Activated gamma-delta T cell (primary cell): ENCODE measurements at places on chromosomes 5 and 9.
A peak's percentile ranks its signal among the peaks of the same experiment; 100 is the strongest.

DNA sequence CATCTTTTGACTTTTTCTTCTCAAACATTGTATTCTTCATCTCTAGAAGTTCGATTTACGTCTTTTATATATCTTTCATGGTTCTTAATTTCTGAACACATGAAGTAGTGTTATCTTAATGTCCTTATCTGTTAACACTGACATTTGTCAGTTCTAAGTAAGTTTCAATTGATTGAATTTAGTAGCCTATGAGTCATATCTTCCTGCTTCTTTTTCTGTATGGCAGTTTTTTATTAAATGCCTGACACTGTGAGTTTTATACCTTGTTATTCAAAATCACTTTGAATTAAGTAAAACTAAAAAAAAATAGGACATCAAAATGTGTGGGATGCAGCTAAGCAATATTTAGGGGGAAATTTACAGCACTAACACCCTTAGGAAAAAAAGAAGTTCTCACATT, 707.0 kb upstream of the ACO1 start:
- no peak for DNase-seq

- DNase-seq: no peak
Observed at GRCh38 chr5:72387985-72388384, 67.8 kb downstream of the PTCD2 start.

DNA sequence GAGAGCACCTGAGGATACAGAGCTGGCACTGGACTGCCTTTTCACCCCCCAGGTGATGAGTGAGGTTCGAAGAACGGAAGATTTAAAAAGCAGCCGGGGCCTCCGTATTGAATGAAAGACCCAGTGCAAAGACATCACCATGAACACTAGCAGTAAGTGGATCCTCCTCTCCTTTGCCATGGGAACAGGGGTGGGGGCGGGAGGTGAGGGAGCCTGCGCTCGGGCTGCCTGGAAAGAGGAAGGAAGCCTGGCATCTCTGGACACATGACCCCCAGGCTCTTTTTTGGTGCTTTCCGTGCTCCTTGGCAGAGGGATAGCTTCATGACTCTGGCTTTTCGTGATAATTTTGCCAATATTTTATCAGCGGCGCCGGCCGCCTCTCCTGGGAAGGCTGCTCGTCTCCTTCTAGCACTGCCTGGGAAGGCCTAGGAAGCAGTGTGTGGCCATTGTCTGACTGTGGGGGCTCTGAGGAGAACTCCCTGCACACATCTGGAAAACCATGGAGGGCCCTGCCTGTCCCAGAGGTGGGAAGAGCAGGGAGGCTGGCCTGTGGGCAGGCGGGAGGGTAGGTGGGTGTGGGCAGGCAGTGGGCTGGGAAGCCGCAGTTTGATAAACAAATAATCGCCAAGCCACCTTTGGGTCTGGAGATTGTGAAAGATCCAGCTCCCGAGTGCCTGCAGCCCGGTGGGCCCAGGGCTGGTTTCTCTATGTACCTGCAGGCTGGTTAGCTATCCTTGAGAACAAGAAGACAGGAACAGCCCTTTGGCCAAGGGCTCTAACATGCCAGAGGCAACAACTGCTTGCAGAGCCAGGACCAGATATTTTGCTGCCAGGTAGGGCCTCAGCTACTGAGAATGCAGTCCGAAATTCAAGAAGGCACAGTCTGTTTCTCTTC, 911 bp downstream of the ABLIM3 start:
- no peak for DNase-seq

DNA sequence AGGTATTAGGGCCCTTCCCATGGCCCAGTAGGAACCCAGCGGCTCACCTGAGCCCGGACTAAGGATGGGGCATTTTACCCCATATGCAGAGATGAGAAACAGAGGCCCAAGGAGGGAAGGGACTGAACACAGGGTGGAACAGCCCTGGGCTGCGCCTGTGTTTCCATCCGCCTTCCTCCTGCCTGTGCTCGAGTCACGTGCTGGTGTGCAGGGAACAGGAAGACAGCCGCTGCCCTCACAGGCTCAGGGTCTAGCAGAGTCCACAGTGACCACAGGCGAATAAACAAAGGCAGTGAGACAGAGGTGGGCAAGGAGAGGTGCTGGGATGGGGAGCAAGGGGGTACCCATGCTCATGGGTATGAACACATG, 129.4 kb downstream of the C9orf50 start:
- DNase-seq: no peak

DNA sequence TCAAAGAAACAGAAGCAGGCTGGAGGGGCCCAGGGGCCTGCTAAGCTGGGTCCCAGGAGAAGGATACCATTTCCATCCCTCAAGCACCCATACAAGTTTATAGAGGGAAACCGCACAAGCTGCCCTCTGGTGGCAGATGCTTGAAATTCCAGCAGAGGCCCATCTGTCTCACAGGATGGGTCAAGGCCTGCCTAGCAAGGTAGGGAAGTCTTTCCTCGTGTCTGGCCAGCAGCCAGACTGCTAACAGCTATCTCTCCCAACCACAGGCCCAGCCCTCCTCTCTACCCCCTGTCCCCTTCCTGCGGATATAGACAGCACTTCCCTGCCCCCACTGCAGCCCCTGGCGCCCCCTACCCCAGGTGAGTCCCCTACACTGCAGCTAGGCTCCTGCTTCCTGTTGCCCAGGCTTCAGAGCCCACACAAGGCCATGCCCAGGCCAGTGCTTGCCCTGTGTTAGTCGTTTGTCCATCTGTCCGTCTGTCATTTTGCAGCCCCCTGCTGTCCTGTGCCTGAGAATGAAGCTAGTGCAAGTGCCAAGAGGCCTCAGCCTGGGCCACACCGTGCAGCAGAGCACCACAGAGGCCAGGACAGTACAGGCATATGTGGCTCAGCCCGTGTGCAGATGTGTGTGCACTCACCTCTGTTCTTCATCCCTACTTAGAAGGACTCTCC, 26.2 kb downstream of the TCF7 start:
- no peak for DNase-seq

DNA sequence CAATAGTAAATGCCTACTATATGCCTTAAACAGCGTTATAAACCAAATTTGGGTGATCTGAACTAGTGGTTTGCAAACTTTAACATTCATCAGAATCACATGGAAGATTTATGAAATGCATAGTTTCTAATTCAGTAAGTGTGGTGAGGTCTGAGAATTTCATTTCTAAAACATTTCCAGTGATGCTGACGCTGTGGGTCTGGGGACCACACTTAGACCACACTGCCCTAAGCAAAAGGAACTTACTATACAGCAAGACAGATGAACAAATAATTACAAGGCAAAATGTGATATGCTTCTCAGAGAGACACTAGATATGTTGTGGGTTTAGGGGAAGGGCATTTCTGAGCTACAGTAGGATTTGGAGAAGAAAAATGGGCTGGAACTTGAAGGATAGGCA, 72.6 kb downstream of the OXCT1 start:
- no peak for DNase-seq

DNA sequence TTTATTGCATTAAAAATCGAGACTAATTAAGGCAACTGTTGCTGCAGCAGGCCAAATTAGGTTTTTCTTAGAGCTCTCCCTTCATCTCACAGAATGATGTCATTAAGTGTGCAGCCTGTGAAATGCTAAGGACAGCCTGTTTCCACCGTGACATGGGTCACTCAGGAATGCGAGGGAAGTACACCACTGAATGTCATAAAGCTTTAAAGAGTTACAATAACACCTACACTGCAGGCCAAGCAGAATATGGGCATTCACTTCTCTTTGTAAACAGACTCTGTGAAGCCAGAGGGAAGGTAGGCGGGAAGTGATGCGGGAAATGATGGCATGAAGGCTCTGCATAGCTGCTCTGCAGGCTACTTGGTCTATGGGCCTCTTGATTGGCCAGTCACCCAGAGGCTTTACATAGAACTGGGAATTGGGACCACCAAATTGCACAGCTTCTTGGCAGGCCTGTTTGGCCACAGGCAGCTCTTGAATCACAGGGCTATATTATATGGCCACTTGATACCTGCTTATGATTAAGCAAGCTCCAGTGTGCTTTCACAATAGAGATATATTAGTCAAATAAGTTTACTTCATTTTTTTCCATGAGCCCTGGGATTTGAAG, 28.4 kb upstream of the AOPEP start:
- no peak for DNase-seq

DNA sequence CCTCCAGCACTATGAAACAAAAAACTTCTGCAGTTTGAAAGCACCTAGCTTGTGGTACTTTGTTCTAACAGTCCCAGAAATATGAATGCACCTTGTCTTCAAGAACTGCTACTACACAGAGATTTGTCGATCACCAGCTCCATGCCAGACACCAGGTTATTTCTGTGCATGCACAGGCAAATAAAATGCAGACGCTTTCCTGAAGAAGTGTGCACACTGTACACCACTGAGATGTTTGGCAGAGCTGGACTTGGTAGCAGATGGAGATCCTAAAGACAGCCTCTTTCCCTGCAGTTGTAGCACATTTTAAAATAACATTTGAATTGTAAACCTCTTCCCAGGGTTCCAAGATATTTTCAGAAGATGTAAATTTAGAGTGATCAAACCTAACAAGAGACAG, 730.0 kb downstream of the MTRR start:
- no peak for DNase-seq

- no peak for DNase-seq
Observed at GRCh38 chr9:104074876-104075275, 19.2 kb upstream of the SMC2 start.

DNA sequence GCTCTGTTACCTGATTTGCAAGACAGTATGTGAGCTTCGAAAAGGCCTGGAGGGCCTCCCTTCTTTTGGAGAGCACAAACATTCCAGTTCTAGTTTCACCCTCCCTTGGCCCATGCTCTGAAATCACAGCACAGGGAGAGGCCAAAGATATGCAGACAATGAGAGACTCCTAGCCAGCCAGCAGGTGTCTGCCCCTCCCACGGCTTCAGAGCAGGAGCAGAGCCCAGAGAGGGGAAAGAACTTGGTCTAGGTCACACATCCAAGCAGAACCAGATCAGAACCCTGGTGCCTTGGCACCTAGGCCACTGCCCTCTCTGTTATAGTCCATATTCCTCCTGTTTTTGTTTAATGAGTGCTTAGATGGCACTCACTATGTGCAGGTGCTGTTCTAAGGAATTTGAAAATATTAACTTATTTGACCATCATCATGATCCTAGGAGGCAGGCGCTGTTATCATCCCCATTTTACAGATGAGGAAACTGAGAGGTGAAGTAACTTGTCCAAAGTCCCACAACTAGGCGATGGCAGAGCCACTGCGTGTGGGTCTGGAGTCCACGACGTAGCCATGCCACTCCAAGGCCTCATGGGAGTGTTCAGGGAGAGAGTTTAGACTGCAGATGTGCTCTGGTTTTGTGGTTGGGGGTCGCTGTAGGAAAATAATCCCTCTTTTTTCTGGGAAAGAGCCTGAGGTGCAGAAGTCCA, 27.2 kb downstream of the TMOD1 start:
- DNase-seq: no peak

DNA sequence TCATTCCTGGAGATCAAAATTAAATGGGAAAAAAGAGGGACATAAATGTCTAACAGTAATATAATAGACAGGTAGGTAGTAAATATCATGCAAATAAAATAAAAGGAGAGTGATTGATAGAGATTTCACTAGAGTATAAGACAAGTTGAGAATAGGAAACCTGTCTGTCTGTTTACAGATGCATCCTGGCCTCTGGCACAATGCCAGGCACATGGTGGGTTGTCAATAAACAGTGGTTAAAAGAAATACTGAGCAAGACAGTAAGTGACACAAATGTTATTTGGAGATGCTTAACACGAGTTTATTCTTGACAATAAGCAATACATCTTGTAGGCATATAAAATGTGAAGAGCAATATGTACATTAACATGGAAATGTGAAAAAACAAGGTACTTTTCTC, 33.3 kb downstream of the RICTOR start:
- no peak for DNase-seq

- no peak for DNase-seq
Observed at GRCh38 chr5:80990527-80990926, 30.4 kb downstream of the RASGRF2 start.

DNA sequence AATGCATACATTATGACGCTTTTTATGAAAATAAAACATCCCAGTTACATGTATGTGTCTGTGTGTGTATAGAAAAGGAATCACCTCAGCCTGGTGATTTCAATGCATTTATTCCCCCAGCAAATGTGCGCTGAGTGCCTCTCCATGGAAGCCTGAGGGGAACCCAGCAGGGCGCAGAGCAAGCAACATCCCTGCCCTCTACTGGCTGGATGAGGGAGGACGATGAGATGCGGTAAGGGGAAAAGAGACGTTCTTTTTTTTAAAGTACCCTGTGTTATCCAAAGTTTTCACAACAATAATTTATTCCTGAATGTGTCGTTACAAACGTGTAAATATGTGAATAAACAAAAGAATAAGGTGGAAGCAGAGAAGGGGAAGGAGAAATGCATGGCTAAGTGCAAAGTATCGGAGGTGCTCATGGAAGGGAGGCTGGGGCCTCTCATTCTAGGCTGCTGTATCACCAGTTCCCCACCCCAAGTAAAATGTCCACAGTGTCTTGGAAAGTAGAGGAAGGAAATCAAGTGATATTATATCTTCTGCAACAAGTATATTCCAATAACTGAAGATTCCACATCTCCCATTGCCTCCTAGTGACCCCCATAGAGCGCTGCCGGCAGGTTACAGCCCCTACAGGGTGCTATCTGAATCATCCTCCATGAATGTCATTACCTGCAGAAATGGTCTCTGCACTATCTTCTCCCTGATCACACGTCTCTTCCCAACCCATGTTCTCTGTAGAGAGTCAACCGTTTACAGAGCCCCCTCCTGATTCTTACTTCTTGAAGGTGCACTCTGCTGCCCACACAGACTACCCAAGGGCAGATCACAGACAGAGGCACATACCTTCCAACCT, 13.0 kb upstream of the ABLIM3 start:
- no peak for DNase-seq

GRCh38 chr5:95221234-95221633, 63.7 kb downstream of the MCTP1 start:
- no peak for DNase-seq

GRCh38 chr5:180286-180918, 10.9 kb upstream of the LRRC14B start:
- DNase-seq: no peak

DNA sequence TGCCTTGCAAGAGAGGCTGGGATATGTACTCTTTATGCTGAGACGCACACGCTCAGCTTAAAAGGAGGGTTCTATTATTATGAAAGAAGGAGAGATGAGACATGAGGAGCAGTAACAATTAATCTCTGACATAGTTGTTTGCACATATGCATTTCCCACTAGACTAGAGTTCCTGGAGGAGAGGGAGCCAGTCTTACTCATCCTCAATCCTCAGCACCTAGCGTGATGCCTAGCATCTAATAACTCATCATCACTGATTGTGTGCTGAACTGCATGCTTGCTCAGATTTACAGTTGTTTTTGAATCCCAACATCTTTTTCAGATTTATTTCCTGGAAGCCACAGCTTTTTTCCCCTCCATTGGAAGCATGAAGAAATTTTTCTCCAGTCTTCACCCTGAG, 35.5 kb downstream of the GCNT4 start:
- no peak for DNase-seq

GRCh38 chr9:126704892-126705766, 91.4 kb downstream of the LMX1B start:
- peak; percentile 49 for DNase-seq

GRCh38 chr5:36889264-36889663, 12.7 kb downstream of the NIPBL start:
- no peak for DNase-seq

- DNase-seq: no peak
Observed at GRCh38 chr5:114727358-114727757, 365.5 kb downstream of the KCNN2 start.

- no peak for DNase-seq
Observed at GRCh38 chr5:110879675-110880074, 140.9 kb downstream of the SLC25A46 start.

- DNase-seq: no peak
Observed at GRCh38 chr5:95081500-95081960, 203.4 kb downstream of the MCTP1 start.

GRCh38 chr9:4837261-4838188, 44.8 kb downstream of the RCL1 start:
- DNase-seq: no peak

GRCh38 chr9:84811072-84811750, 141.7 kb downstream of the NTRK2 start:
- no peak for DNase-seq
